Renal cortical epithelial cell (primary cell): ENCODE measurements at places on chromosomes 4 and X. TPM values are rescaled to one million over a fixed set of nuclear protein-coding genes. Genes with fewer than 3 reads are reported as not detected.

Gene MAGEA11
- not detected in 2 replicates for total RNA-seq

Gene RPS6KA6
- 1.2 and 10.1 TPM in 2 replicates for total RNA-seq

Gene IL13RA2
- 1.5 and 2.4 TPM in 2 replicates for total RNA-seq

DNA sequence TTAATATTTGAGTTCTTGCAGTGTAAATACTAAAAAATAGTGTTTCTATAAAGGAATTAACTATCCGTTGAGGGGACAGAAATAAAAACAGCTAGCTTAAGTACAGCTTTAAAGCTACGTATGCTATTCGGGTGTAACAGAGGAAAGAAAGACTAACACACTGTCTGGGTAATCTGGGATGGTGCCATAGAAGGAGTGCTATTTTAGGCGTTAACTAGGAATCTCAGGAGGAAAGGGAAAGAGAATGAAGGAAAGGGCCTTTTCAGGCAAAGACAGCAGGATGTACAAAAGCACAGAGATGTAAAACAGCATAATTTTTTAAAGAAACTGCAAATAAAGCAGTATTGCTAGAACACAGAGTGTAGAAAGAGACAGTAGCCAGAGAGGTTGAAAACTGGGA, 161.8 kb downstream of the RAP1GDS1 start:
- DNase-seq = no peak

GRCh38 chr4:5785806-5786680, 75.0 kb downstream of the EVC start:
- peak; percentile 83 for DNase-seq

- peak; percentile 61 for DNase-seq
These were observed 30.7 kb upstream of the SMARCA5 start for GRCh38 chr4:143482840-143483239.

GRCh38 chrX:134738445-134738844, 80.2 kb upstream of the PLAC1 start:
- DNase-seq = no peak

- DNase-seq = no peak
These were observed 14.1 kb downstream of the COX18 start for GRCh38 chr4:73055241-73055897.

DNA sequence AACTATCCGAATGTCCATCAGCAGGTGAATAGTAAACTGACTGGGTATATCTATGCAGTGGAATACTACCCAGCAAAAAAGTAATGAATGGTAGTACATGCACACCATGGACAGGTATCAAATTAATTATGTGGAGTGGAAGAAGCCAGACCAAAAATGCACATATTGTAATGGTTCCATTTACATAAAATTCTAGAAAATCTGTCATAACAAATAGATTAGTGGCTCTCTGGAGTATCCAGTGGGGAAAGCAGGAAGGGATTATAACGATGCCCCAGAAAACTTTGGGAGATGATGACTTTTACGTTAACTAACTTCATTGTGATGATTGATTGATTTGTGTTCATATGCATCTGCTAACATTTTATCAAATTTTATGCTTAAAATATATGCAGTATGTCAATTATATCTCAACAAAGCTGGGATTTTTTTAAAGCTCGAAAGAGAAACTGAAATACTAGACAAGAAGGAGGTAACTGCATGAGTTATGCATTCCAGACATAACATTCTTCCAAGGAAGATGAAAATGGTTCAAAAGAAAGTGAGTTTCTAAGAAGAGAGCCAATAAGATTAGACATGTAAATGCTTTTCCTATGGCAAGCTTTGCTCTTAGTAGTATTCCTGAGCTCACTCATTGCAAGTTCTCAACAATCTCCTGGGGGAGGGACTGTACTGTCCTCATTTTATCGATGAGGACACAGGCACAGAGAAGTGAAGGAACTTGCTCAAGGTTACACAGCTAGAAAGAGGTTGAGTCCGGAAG, 58.6 kb upstream of the MSX1 start:
- DNase-seq = no peak

DNA sequence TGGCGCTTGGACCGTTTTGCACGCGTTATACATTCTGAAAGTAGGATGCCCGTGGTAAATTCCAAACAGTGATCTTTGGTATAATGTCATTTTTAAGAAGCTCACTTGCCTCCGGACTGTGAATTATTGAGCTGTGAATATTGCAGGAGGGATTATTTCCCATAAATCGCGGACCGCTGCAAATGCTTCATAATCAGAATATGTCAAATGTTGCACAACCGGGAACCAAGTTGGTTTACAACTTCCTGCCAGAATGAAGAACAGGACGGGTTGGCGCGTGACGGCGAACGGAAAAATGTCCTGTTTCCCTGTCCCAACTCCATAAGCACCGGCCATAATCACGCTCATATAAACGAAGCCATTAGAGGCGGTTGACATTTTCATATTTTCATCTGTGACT, 67.6 kb downstream of the SHOX start:
- DNase-seq = no peak

GRCh38 chr4:39429476-39430334, 23.0 kb downstream of the KLB start:
- no peak for DNase-seq

GRCh38 chr4:41613386-41613785, 75.4 kb downstream of the LIMCH1 start:
- DNase-seq = no peak

DNA sequence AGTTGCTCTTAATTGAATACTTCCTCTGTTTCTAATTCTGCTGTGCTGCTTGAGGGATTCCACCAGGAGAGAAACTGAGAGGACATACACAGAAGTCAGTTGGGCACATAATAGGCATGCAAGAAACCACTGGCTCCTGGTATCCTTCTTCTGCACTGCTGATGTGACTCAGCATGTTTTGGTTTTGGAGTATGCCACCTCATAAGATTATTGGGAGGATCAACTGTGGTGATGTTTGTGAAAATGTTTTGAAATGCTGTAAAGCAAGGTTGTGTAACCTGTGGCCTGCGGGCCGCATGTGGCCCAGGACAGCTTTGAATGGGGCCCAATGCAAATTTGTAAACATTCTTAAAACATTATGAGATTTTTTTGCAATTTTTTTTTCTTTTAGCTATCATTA, 119.6 kb downstream of the GATB start:
- peak; percentile 80 for DNase-seq

- DNase-seq = no peak
These were observed 109.9 kb upstream of the LRPAP1 start for GRCh38 chr4:3642056-3642630.

GRCh38 chr4:54937501-54937900, 187.9 kb downstream of the KDR start:
- no peak for DNase-seq

DNA sequence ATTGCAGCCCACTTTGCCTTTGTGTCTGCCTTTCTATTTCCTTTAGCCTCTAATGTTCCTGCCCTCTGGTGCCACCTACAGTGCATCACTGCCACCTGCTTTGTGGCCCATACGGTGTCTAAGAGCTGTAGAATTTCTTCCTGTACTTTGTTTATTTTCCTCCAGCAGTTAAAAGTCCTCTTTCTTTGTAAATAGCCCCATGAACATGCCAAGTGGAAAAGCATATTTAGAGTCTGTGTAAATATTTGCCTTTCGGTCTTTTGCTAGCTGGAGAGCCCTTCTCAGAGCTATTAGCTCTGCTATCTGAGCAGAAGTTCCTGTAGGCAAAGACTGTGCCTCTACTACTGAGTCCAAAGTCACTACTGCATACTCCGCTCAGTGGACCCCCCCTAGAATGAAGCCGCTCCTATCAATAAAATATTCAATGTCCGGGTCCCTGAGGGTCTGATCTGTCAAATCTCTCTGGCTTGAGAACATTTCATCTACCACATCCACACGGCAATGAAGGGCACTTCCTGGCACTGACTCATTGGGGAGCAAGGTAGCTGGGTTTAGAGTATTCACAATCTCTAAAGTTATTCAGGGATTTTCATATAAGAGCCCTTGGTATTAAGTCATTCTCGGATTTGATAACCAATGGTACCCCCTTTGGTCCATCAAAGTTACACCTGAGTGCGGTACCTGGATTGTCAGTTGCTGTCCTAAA, 36.3 kb downstream of the SULT1E1 start:
- DNase-seq = peak; percentile 49

DNA sequence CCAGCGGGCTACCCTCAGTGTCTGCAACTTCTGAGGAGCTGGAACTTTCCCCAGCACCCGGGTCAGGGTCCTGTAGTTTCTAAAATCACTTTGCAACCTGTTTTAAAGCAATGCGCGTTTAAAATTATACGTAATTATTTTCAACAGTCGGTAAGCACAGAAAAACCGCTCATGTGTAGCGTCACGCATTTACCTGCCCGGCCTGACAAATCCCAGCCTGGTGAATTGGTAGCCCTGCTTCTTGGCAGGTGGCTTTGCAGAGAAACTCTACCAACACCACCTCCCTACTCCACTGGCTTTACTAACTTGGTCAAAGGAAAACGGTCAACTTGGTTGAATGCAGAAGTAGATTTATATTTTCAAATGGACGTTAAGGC, 640 bp downstream of the BANK1 start:
- no peak for DNase-seq

GRCh38 chrX:78116766-78117165, 12.7 kb downstream of the PGK1 start:
- no peak for DNase-seq

- DNase-seq = no peak
These were observed 923.2 kb downstream of the NLGN4X start for GRCh38 chrX:5305452-5305851.

DNA sequence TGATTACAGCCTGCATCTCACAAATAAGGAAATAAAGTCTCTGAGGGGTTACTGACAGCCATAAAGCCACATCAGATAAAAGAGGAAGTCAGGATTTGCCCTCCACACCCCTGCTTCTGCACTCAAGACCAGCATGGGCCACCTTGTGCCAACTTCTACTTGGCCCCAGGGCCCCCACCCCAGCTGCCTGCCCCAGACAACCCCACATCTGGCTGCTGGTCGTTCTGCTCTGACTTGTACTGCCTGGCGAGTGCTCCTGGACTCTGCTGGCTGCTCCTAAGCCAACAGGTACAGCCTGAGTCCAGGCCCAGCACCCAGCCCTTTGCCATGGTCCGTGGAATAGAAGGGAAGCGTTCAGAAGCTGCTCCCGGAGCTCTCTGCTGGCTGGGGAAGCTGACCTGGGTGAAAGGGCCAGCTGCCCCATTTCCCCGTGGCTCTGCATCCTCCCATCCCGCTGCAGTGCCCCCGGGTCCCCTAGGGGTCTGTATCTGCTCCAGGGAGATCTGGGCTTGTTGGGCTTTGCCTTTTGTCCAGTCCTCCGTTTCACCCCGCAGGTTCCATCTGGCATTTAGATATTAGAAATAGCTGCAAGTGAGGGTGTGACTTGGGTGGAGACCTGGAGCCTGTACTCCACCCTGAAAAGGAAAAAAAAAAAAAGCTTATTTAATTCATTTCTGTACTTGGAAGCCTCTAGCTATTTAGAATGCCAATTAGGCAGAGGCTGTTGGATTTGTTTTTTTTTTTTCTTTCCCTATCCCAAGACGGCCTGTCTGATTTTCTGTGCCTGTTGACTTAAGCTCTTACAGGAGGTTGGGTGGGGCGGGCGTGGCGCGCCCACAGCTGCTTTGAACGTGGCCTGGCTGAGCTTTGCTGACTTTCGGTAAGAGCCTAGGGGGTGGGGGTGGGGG, 194.7 kb downstream of the PTTG2 start:
- DNase-seq = peak; percentile 82

DNA sequence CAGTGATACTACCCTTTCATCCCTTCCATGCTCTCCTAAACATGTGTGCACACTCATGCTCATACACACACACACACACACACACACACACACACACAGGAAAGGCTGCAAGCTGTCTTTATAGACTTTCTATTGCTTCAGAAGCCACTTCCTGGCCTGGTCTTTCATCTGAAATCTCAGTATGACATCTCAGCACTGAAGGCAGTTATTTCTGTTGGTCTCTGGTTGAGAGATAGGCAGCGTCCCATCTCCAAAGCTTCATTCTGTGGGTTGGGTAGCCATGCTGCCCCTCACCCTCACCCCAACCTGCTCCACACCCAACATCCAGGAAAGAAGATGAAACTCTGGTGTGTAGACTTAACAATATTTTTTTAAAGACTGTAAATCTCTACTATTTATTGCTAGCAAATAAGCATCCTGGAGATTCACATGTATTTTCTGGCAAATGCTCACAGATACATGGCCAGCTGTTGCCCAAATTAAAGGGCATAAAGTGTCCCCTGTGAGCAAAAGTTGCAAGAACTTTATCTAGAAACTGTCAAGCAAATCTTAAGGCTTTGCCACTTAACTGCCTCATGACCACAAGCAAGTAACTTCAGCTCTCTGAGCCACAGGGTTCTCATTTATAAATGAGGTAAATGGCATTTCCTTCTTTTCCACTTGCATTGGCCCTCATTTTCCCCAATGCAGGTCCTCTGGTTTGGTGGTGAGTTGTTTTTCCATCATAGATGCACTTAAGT, 189.8 kb upstream of the AFF2 start:
- no peak for DNase-seq

DNA sequence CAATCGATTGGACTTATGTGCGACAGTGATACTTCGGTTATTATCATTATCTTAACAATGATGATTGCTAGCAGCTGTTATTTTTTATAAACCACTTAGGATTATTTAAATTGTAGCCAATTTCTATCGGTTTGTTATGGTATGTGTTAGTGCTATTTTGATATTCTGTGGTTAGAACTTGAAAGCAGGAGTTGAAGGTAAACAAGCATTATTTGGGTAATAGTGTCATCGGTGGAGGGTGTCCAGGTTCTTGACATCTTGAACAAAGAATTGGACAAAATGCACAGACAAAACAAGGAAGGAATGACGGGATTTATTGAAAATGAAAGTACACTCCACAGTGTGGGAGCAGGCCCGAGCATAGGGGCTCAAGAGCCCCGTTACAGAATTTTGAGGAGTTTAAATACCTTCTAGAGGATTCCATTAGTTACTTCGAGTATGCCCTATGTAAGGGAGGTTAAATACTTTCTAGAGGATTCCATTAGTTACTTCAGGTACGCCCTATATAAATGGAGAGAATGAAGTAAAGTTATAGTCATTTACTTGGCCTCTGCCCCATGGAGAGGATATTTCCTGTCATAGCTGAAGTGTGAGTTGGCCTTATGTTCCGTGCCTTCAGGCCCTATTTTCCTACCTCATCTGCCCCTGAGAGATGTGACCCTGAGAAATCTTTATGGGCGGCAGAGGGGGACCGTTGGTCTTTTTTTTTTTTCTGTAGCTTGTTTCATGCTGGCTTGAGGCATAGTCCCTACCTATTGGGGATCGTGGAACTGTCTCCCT, 13.1 kb downstream of the MOB1B start:
- no peak for DNase-seq

GRCh38 chrX:111847491-111848133, 28.4 kb upstream of the TRPC5OS start:
- DNase-seq = no peak

DNA sequence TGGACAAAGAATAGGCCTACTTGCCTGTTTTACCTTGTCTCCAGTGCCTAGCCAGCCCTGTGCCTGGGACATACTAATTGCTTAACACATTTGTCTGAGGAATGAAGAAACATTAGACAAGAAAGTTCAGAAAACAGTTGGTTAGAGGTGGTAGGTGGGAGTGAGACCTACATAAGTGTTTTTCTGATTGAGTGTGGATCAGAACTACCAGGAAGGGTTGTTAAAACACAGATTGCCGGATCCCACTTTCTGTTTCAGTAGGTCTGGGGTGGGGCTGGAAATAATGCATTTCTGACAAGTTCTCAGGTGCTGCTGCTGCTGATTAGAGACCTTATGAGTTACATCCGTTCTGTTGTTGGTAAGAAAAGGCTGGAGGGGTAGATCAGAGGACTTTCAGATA, 5.7 kb upstream of the JADE1 start:
- peak; percentile 22 for DNase-seq
